ACHN (cell line): ENCODE measurements at places on chromosomes 3 and 15.

DNA sequence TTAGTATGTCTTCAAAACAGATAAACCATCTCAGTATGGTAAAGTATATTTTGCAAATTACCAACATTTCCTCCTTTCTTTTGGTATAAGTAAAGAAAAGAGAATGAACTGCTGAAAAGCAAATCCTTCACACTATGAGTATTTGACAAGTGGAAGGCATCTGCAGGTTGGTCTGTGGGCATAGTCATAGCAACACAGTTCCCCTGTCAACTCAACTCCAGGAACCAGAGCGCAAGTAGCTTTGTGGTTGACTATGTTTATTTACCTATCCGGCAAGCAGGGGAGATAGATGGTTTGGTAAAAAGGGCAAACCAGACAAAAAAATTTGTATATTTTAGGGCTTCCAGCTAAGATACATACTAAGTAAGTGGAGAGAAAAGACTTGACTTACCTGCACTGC is 88.3 kb upstream of the PPIB start:
- no peak for DNase-seq

DNA sequence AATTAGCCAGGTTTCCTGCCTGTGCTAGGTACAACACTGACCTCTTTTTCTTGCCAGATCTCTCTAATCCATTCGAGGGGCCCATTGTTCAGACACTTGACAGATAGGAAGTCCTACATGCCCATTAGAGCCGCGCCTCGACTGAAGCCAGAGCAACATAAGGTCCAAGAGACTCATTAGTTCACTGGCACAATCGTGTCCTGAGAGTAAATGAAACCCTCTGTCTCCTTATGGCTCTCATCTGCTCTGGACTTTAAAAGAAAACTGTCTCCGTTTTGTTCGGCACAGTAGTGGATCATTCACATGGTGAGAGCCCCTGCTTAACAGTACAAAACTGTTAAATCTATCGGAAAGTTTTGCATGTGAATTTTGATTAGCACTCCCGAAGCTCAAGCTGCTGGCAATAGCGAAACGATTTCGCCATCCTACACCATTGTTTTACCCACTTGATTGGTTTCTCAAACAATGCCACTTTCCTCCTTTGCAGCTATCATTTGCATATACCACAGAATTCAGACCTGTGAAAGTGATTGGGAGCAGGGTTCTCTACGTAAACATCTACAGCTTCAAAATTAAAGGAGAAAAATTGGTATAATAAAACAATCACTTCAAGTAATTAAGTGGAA is 19.0 kb upstream of the C15orf61 start:
- DNase-seq = no peak

DNA sequence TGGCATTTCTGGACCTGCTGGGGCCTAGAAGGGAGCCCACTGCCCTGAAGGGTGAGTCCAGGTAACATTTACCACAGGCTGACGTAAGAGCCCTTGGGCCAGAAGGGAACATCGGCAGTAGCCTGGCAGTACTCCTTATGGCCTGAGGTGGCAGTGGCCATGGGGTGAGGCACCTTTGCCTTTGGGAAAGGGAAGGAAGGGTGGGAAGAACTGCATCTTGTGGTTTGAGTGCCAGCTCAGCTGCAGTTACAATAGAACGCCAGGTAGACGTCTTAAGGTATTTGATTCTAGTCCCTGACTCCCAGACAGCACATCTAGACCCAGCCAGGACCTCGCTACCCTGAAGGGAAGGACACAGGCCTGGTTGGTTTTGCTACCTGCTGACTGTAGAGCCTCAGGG is 104.9 kb downstream of the SOX14 start:
- DNase-seq = no peak

GRCh38 chr3:171825222-171825828 is 15.0 kb upstream of the PLD1 start:
- DNase-seq = no peak

DNA sequence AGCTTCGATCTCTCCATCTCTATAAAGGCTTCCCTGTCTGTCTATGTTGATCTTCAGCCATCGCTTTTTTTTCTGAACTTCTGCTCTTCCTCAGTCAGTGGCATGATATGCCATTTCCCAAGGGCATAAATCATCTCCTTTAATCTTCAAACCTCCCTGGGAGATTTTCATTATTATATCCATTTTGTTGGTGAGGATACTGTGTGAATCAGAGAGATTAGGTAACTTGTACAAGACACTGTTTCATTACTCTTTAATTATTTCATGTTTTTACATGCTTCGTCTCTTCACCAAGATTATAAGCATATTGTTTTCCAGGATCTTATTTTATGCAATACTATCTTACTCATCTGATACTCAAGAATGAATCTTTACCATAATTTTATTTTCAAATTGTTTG is 124.8 kb upstream of the ATP11B start:
- DNase-seq = no peak

DNA sequence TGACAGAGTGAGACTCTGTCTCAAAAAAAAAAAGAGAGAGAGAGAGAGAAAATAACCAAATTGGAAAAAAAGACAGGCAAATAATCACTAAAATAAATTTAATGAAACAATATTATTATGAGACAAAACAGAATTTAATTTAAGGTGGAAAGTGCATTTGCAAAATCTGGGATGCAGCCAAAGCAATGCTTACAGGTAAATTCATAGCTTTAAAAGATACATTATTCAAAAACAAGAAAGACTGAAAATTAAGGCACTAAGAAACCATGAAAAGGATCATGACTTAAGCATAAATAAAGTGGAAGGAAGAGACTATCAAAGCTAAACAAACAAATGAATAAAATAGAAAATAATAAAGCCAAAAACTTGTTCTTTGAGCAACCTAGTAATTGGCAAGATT is 37.7 kb downstream of the GRIP2 start:
- no peak for DNase-seq

DNA sequence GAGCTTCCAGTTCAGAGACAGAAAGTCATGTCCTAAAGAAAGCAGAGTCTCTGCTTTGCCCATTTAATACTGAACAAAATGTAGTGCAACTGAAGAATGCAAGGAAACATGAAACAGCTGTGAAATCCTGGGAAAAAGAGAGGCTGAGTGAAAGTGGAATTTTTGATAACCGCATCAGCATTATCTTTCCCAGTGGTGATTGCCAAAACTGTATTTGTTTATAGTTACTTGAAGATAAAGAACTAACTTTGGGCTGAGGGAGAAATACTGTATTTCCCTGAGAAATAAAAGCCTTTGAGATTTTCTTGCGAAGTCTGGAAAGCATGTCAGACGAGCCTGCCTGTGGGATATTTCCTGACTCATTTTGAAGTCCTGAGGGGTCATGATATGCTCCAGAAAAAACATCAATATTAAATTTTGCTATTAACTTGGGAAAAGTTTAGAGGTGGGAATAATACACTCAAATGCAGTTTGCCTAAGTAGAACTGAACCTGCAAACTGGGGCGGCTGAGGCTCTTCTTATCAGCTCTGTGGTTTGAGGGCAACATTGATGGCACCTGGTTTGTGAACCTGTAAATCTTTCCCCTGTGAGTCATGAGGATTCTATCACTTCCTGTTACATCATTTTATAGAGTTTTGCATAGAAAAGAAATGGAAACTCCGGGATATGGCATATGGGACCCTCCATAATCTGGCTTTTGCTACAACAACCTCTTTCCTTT is 855.3 kb downstream of the MCTP2 start:
- peak; percentile 31 for DNase-seq

DNA sequence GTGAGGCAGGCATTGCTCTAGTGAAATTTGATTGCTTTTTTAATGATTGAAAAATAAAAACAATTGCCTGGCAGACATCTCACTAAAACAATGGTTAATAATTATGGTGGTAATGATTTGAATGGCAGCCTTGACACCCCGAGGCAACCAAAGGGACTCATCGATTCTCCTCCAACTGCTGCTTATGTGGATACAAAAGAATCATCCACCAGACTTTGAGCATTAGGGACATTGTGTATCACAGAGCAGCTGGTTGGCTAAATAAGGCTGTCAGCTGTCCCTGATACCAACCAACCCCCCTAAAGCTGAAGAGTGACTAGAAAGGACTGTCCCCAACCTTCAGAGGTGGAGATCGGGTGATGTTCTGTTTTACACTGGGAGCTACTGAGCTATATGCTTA is 1.7 kb upstream of the CD47 start:
- no peak for DNase-seq

DNA sequence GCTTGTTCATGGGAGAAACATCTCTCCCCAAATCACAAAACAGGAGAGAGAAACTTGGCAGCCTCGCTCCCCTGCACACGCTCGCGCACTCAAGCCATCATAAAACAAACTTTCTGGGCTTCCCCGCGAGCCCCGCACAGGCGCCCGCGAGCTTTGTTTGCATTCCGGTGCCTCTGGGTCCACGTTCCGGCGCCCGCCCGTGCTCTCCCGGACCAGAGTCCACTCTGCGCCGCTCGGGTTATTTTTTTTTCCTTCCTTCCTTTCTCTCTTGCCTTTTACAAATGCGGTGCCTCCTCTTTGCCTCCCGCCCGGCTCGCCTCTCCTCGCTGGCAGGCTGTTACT is 363 bp downstream of the MAGI1 start:
- no peak for DNase-seq

DNA sequence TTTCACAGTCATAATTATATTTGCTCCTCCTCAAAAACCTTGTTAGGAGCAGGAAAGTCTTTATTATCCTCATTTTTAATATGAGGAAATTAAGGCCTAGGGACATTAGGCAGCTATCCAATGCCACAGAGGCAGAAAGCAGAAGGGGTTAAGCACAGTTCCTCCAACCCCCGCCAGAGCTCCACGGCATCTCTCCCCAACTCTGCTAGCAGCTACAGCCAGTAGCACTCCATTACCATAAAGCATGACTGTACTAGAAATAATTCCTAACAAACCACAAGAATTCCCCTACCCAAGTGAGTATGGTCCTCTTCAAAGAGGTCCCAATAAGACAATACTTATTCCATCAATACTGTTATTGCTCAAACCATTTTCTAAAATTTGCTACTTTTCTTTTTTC is 9.8 kb downstream of the HEG1 start:
- DNase-seq = peak; percentile 84

DNA sequence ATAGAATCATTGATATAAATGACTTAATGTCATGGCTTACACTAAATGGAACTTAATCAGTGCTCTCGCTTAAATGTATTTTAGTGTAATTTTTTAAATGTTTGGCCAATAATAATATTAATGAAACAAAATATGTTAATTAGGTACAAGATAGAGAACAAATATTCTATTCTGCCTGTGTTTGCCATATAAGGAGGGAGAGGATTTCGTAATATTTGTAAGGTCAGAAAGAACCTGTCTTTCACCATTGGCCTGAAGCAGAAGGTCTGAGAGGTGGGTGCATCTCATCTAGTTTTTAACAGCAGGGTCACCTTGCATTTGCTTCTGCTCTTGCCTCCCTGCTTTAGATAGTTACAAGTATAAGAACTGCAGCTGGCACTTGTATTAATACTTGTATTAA is 2.5 kb downstream of the GPR87 start:
- DNase-seq = no peak

GRCh38 chr15:66617137-66618090 is 51.6 kb upstream of the LCTL start:
- no peak for DNase-seq

GRCh38 chr3:14405360-14406238 is 3.2 kb downstream of the SLC6A6 start:
- DNase-seq = peak; percentile 54

- no peak for DNase-seq
Measured at GRCh38 chr3:112799946-112800345, 46.7 kb downstream of the CD200R1L start.

- no peak for DNase-seq
Measured at GRCh38 chr3:41742121-41742520, 219.8 kb downstream of the ULK4 start.

GRCh38 chr15:92117261-92117731 is 263.8 kb downstream of the SLCO3A1 start:
- no peak for DNase-seq

DNA sequence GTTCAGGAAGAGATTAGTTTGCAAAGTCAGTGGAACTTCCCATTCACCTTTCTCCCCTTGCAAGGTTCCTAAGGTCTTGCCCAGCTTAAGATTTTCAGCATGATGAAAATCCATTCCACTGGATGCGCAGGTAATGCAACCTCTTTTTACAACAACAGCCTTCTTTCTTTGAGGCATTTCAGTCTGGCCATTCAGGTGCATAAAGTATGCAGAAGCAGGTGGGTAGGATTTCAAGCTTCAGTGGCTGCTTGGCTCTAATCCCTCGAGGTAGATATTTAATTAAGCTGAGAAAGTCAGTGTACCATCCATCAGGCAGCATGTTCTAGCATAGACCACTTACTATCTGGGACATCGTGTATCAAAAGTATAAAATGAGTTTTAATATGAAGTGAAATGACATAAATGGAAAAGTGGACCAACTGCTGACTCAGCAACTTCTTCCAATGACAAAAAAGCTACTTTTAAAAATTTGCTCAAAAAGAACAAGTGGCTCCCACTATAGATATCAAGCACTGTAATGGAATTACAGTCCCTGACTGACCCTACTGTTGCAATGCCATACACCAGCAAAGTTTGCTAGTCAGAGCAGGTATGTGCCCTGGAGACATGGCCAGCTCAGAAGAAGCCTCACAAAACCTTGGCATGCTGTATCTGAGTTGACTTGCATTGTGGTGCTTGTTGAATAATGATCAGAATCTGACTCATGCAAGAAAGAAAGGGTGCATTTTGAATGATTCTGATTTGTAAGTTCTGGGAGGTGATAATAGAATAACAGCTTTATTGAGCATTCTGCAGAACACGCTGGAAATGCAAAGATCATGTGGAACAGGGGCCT is 459.9 kb upstream of the MCTP2 start:
- DNase-seq = no peak

DNA sequence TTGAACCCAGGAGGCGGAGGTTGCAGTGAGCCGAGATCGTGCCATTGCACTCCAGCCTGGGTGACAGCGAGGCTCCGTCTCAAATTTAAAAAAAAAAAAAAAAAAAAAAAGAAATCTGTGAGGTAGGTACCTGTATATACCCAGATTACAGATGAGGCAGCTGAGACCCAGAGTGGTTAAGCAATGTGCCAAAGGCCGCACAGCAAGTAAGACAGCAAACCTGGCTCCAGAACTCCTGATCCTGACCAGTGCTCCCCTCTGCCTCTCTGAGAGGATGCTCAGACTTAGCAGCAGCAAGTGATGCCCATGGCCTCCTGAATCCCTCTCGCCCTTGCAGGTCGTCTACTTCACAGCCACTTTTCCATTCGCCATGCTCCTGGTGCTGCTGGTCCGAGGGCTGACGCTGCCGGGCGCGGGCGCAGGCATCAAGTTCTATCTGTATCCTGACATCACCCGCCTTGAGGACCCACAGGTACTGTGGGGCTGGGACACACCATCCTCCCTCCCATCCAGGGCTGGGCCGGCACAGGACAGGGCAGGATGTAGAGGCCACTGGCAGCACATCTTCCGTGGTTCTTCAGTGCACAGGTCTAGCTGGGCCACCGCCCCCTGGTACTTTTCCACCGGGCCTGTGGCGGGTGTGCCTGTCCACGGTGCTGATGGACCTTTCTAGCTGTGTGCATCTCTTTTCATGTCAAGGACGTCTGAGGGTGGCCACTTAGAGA is 63.9 kb downstream of the SLC6A6 start:
- DNase-seq = no peak

GRCh38 chr3:27533718-27534573 is 49.8 kb upstream of the SLC4A7 start:
- peak; percentile 94 for DNase-seq

- no peak for DNase-seq
Measured at GRCh38 chr3:155083313-155083905, 3.3 kb downstream of the MME start.
